Fibroblast of skin of left biceps (primary cell): ENCODE measurements at places on chromosomes 3 and 15.

DNA sequence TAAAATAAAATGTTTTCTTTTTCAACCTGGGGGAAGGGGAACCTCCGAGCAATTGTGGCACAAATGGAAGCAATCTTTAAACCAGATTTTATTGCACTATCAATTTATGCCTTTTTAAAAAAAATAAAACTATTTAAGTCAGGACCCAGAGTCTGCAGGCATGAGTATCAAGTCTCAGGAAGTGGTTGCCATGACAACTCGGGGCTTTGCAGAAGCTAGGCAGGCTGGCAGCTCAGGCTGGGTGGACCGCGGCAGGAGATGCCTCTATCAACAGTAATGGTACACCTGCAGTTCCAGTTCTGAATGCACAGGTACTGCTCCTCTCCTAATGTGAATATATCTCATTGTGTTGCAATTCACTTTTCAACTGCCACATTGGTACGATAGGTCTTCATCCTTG, 447.7 kb downstream of the GABRG3 start:
- no peak for DNase-seq

- DNase-seq: no peak
Observed at GRCh38 chr15:33908406-33908805, 59.9 kb upstream of the CHRM5 start.

DNA sequence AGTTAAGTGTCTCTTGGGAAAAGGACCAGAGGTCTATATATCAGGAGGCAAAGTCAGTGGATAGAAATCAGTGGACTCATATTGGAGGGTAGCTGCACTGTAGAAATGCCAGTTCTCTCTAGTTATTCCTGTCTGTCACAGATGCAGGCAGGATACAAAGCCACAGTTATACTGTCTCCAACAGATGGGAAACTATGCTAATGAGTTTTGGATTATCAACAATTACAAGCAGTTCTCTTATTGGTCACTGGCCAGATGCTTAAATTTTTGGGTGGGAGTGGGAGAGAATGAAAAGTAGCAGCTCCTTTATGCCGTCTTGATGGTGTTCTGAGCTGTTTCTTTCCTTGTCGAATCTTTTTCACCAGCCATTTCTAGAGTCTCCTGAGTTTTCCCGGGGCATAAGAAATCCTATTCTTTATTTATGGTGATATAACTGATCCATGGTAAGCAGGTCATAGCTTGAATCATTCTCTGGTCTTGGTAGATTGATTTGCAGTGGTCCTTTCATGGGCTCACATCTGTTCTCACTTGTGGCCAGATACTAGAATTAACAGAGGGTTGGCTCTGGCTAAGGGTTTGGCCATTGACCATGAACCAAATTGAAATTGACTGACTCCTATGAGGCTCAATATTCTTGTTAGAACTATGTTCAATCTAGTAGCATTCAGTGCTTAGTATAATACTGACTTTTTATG, 44.6 kb upstream of the RBMS3 start:
- DNase-seq: no peak

GRCh38 chr3:186825872-186826409, 16.6 kb upstream of the ADIPOQ start:
- DNase-seq: no peak

DNA sequence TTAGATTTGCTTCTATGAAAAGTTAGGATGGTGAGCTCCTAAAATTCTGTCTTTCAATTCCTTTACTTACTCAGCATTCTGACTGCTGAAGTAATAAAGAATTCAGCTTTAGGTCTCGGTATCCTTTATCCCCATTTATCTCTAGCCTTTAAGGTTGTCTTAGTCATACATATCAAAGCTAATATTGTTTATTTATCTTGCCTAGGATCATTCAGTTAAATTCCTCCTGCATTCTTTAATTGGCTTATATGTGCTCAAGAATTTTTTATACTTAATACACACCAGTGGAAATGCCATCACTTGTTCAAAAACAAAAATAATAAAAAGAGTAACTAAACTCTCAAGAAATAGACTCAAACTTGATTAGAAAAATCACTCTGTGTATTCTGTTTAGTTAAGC, 507.0 kb downstream of the ZPLD1 start:
- DNase-seq: no peak

DNA sequence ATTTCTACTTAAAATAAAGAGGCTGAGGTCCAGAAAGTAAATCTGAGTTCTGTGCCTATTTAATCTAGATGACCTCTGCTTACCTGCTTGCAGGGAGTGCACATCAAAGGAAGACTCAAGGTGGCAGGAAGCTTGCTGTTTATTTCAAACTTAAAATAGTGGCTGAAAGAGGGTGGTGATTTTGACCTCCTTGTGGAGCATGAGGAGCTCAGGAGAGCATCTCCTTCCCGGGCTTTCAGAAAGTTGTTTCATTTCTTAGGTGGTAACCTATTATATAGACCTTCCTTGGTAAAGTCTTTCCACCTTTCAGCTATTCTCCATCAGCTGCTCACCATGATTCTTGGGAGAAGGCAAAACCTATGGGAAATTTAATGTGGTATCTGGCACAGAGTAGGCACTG, 494 bp downstream of the GCSAM start:
- no peak for DNase-seq

DNA sequence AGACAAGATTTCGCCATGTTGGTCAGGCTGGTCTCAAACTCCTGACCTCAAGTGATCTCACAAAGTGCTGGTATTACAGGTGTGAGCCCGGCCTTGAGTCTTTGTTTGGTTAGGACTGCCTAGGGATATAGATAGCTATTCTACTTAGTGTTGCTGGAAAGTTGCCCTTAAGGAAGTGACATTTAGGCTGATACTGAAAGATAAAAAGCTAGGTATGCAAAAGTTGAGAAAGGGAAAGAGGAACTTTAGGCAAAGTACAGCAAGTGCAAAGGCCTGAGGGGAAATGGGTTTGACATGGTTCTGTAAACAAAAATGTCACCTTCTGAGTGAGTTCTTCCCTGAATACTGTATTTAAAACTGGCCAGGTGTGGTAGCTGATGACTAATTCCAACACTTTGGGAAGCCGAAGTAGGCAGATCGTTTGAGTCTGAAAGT, 111.5 kb downstream of the ZNF609 start:
- no peak for DNase-seq

DNA sequence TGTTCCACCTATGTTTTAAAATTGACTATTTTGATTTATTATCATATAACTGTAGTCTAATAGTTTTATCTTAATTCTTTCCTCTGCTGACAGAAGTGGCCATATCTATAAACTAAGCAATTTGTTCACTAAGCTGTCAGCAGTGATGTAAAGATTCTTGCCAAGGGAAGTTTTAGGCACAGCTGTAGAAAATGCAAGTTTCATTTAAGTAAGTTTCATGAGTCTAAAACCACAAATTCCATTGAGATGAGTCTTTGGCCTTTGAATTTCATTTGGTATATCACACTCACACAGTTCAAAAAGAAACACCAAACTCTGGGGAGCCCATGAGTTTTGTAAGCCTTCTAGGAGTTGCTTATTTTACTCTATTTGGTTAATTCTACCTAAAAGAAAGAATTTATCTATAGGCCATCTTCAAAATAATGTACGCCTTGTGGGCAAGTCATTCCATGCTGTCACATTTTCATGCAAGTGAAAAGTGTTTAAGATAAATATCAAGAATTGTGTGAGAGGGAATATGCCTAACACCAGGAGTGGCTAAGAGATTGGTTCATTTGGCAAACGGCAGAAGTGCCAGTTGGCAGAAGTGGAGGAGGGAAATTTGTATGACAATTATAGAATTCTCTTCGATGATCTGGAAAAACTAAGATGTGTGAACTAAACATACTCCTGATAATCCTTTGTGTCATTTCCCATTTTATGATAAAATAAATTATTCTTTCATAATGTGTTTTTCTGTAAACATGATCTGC, 292.9 kb downstream of the ZIC4 start:
- DNase-seq: peak; percentile 91
